Activated CD4-positive, alpha-beta memory T cell treated with anti-CD3 and anti-CD28 coated beads for 36 hours (primary cell): ENCODE measurements at places on chromosomes 2 and 18.

DNA sequence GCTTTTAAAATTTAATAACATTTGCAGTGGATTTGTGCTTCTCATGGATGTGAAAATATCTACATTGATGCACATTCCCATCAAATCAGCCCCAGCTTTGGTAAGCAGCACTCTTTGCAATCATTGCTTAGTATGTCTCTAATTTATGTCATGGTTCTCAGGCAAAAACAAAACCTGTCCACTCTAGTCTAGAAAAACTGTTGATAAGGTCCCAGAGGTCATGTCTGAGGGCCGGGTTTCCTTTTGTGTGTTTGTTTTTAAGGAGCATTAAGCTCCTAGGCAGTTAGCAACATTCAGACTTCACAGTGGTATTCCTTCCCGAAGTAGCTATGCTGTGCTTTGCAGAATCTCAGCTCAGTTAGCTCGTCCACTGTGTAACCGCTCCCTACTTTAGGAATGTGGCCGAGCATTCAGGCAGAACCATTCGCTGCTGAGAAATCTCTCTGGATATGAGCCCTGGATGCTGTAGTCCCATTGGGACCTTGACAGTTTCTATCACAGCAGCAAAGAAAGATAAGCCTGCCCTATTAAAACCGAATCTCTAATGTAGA, 4.0 kb downstream of the DIPK1C start:
- no peak for DNase-seq

DNA sequence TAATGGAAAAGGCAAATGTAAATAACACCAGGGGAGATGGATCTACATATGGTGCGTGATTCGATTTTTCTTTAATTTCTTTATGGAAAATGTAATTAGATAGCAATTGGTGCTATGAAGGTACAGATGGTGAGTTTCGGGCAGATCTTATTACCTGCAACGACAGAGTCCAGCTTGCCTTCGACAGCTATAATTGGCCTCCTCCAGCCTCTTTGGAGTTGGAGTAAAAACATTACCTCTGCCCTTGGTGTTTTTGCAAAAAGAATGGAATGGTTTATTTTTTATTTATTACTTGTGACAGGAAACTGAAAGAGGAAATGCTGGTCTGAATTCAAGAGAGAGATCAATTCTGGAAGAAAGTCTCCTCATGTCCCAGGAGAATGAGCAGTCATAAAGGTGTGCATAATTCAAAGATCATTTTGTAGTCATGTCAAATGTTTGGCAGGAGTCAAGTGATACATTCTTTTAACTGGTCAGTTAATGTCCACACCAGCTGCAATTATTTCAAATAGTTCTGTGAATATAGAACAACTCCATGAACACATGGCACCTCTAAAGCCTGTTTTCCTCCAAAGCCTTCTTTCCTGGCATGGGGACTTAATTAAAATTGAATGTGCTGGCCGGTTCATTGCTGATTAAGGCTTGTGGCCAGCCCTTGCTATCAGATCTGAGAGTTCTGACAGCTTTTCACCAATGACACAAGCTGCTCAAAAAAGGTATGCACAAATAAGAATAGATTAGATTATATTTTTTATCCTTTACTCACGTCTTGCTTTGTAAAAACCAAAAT, 46.9 kb upstream of the KCNH7 start:
- no peak for DNase-seq

DNA sequence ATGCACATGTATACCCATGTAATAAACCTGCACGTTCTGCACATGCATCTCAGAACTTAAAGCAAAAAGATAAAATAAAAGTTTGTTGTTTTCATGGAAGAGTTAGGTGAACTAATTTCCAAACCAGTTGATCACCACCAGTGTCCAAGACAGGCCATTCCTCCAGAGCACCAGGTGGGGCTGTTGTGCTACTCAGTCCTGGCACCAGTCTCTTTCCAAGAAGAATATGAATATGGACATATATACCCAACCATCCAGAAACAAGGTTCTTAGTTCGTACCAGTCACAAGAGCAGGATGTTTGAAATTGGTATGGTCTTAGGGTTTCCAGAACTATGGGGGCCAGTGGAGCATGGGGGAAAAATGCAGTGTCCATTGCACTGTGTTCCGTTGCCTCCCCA, 17.2 kb upstream of the TNP1 start:
- no peak for DNase-seq

DNA sequence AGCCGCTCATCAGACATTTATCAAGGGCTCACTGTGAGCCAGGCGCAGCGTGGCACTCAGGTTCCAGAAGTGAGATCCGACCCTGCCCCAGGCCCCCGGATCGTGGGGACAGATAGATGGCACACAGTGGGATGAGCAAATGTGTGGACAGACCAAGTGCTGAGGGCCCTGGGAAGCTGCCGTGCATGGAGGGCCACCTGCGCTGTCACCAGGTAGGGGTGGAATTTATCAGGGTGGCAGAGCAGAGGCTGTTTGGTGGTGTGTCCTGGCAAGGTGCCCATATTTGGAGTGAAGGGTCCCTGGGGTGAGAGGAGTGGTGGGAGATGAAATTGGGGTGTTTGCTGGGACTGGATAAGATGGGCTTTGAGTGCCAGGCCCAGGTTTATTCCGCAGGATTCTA, 92.8 kb upstream of the HS6ST1 start:
- no peak for DNase-seq

DNA sequence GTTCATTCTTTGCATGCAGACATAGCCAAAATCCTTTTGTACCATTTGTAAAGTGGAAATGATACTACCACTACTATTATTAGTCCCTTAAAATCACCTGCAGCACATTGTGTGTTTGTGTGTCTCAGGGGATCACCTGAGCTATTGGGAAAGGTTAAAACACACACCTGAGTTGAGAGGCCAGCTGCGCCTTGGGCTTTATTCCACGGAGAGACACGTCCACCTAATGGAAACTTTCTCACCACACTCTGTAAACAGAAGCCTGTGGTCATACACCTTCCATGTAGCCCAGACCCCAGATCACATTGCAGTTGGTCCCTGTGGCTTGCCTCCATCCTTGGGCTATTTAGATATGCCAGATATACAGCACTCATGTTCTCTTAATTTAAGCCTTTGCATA, 81.8 kb upstream of the SH3BP4 start:
- no peak for DNase-seq

DNA sequence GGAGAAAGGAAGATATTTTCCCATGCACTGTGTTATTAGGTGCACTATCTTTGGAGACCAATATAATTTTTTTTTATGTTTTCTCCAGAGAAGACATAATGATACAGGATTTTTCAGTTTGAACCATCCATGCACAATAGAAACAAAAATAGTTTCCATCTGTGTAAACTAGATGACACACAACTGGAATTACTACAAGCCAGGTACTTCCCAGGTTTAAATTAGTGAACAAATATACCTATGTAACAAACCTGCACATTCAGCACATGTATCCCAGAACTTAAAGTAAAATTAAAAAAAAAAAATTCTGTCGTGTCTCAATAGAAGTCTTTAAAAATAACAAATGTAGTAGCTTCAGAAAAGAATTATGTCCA, 1616.8 kb upstream of the ACVR2A start:
- DNase-seq: no peak

DNA sequence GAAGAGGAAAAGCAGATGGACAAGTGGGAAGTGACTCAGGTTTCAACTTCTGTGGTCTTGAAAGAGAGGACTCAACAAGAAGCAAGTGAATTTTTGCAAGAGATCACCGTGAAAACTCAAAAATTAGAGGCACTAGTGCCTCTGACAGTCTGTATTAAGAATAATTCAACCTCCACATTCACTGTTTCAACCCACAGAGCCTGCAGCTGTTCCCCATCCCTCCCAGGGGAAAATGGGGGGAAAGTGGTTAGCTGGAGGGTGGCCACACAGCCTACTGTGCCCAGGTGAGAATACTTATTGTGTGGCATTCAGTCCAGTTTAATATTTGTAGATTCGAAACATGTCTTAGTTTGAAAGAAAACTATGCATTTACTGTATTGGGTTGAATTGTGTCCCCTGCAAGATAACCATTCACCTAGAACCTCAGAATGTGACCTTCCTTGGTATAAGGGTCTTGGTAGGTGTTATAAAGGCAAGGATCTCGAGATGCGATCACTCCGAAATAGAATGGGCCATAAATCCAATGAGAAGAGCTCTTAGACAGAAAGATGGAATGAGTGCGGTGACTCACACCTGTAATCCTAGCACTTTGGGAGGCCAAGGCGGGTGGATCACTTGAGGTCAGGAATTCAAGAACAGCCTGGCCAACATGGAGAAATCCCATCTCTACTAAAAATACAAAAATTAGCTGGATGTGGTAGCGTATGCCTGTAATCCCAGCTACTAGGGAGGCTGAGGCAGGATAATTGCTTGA, 94.3 kb downstream of the IRS1 start:
- DNase-seq: no peak

GRCh38 chr18:23136326-23137096, 1.2 kb downstream of the CABLES1 start:
- peak; percentile 15 for DNase-seq

DNA sequence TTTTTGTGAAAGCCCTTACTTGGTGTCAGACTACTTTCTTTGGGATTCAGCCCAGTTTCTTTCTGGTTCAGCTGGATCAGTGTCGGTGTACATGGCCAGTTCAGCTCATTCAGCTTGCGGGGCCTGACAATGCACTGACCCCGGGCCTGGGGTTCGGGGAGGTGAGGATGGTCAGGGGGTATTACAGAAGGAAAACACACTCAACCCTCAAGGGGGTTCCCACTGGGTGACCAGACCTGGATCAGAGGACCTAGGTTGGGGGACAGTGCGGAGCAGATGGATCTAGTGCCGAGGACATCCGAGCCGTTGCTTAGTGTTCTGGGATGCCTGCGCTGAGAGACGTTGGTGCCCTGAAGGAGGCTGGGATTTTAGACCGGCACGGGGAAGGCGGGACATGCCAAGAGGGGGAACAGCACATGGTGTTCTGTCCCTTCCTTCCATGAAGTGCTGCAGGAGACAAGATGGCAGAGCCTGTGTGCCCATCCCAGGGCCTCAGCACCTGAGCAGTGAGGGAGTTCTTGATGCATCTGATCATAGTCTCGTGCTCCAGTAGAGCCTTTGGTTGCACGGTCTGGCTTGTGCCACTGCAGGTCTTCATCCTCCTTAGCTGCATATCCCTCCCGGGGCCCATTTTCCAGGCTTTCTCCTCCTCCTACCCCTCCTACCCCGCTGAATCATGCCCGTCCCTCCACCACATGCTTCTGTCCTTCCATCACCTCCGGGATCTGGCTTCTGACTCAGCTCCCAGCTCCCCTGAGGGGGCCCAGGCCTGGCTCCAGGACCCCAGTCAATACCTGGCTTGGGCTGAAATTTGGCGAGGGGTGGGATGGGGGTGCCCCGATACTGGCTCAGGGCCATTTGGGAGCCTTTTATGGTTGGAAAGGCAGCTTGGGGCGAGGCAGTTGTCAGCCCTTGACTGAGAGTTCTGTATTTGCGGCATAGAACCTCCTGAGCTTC, 18.0 kb downstream of the SPEG start:
- no peak for DNase-seq

DNA sequence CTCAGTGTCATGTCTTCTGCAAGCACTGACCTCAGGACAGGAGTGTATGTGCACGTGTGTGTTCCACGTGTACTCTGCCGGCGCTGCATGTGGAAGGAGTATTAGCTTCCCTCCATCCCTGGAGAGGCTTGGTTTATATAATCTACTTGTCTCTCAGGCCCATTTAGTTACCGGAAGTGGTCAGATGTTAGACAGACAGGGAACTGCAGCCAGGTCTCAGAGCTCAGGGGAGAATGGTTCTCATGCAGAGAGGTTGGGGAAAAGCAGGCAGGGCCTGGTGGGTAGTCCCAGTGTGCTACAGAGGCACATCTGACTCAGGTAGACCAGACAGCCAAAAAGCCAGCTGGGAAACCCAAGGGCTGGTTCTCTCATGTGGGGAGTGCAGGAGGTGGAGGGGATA, 167.9 kb downstream of the CTIF start:
- DNase-seq: no peak

DNA sequence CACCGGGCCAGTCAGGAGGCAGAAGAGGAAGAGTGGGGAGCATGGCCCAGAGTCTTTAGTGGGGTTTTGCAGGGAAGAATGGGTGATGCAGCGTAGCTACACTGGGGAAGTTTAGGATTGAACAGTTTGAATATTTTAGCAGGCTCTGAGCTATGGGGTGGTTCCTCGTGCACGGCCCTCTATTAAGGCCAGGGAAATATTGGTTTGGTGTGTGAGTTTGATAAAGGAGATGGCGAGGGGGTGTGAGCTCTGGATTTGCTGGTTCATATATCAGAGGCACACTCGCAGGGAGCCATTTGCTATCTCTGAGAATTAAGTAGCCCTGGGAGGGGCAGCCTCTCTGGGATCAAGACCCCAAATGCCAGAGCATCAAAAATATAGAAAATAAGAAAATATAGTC, 50.1 kb downstream of the BOLA3 start:
- no peak for DNase-seq

GRCh38 chr2:192146069-192147015, 48.4 kb downstream of the TMEFF2 start:
- no peak for DNase-seq

- no peak for DNase-seq
Measured at GRCh38 chr2:67055387-67056304, 341.5 kb upstream of the ETAA1 start.

DNA sequence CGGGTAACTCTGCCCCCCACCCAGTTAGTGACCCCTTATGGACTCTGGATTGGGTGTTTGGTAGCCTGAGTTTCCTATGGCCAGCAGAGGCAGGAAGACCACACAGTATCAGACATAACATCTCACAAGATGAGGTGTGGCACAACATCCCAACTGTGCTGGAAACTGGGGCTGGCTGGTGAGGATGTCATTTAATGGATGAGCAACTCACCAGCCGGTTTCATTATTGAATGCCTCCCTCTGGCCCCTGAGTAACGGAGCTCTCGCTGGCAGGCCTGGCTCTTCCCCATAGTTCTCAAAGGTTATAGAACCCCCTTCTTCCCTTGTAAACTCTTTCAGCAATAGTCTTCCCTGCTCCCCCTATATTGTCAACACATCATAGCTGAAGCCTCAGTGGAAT, 195.0 kb downstream of the BCL11A start:
- DNase-seq: no peak

GRCh38 chr2:100809506-100809905, 10.4 kb upstream of the NPAS2 start:
- DNase-seq: no peak

- no peak for DNase-seq
Measured at GRCh38 chr2:226578879-226579278, 220.7 kb downstream of the IRS1 start.

DNA sequence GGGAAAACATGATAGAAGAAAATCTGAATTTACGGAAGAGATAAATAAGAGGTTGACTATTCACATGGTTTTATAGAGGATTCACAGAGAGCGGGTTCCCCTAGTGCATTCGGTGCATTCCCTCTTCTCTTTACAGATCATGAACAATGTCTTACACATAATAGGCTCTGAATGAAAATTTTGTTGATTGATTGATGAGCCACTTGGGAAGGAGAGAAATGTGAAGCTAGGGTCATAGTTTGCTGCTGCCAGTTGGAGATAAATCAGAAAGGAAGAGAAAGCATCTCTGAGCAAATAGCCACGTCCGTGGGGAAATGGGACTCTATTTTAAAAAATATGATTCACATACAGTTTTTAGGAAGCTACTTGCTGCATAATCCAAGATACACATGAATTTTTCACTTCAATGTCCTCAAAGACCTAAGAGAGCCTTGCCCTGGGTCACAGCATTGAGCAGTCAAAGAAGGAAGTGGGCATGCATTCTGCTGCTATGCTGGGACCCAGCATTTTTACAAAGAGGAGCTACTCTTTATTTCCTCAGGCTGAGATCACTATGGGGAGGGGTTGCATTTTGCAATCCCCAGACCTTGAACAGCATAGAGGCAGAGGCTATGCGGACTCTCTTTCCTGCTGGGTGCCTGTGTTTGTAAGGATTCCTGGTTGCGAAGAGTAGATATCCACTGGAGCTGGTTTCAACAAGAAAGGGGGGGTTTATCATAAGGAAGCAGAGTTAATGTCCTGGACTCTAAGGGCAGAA, 395.3 kb downstream of the TSN start:
- no peak for DNase-seq
